ENCODE measurements at places on chromosomes 16 and 17.

DNA sequence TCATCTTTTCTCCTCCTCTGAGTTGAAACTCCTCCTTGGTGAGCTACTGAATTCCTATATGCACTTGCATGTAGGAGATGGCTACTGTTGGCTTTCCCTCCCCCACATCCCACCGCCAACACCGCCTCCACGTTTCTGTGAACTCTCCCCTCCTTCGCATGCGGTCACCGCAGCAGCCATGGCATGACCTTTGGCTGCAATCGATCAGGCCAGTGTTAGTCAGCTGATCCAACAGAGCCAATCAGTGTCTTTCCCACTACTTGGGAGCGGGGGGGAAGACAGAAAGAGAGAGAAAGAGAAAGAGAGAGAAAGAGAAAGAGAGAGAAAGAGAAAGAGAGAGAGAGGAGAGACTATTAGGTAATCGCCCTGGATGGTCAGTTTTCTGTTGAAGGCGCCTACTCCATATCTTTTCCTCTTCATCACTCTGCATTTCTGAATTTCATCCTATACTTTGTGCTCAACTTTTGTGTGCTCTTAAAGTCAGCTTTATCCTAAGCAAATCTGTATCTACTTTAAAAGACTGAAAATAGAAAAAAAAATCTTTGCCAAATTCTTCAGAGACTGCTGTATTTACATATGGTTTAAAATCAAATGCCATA, 22.7 kb downstream of the ASGR1 start:
- no peak for DNase-seq

GRCh38 chr17:70365091-70365583, 195.8 kb downstream of the KCNJ2 start:
- no peak for DNase-seq

- no peak for DNase-seq
These were observed 92.0 kb upstream of the ASIC2 start for GRCh38 chr17:33385133-33385532.

DNA sequence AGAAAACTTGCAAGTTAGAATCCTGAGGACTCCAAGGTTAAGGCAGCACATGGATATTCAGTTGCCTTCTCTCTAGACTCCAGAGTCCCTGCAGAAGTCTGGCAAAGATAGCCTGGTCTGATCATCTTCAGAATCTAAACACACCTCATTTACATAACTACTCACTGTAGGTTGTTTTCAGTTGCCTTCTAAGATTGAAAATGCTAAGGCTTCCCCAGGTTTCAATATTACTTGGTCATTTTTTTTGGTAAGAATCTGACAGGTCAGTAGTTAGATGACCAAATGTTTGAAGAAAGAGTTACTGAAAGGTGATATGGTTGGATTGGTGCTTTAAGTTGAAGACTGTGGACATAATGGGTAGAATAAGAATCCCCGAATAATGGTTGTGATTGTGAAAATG, 205.4 kb upstream of the KCNJ16 start:
- DNase-seq = no peak

DNA sequence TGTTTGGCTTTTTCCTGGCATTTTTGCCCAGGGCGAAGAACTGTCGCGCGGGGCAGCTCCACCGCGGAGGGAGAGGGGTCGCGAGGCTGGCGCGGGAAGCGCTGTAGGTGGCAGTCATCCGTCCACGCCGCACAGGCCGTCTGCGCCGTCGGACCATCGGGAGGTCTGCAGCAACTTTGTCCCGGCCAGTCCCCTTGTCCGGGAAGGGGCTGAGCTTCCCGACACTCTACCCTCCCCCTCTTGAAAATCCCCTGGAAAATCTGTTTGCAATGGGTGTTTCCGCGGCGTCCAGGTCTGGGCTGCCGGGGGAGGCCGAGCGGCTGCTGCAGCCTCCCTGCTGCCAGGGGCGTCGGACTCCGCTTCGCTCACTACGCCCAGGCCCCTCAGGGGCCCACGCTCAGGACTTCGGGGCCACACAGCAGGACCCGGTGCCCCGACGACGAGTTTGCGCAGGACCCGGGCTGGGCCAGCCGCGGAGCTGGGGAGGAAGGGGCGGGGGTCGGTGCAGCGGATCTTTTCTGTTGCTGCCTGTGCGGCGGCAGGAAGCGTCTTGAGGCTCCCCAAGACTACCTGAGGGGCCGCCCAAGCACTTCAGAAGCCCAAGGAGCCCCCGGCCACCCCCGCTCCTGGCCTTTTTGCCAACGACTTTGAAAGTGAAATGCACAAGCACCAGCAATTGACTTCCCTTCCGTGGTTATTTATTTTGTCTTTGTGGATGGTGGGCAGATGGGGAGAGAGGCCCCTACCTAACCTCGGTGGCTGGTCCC, 2.3 kb upstream of the CBX4 start:
- peak; percentile 33 for DNase-seq

GRCh38 chr16:65965628-65966027, 400.9 kb upstream of the CDH5 start:
- no peak for DNase-seq

- DNase-seq = no peak
These were observed 2.3 kb downstream of the HOXB4 start for GRCh38 chr17:48575673-48576478.

DNA sequence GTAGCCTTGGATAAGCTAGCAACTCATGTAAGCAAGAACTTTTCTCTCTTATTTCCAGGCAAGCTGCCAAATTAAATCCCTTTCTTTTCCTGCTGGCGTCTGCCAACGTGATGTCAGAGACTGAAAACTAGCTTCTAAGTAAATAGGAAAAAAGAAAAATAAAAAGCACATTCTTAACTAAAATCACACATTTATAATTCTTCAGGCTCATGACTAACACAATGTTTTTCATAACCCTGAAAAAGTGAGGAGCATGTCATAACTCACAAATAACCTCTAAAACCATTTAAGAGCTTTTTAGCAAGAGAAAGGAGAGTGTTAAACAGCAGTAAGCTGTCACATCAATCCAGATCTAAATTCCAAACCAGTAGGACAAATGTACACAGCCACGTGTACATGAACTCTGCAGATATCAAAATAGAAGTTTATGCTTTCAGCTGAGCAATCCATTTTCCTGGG, 110.0 kb downstream of the N4BP1 start:
- DNase-seq = no peak

DNA sequence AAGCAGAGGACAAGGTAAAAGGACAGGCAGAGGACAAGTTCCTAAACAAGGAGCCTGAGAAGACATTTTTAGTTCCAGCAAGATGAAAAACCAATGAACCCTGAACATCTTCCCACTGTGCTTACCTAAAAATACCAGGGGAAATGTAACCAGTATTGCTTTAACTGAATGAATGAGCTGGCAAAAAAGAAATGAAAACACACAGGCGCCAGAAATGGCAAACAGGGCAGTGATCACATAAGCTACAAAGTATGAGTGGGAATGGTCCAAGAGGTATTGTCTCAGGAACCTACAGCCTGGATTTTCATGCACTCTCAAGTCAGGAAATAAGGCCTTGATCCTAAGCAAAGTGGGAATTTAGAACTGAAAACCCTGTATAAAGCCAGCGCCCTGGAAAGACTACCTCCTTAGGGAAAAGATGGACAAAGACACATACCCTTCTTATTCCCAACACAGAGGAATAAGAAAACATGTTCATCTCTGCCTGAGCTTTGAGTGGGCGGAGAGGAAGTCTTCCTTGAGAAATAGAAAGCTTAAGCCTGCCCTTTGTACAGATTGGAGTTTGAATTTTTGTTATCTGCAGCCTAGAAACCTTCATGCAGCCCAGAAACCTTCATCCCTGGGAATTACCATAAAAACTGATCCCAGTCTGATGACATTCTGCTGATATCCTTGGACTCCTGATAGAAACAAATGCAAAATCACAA, 2.1 kb downstream of the CMTM2 start:
- no peak for DNase-seq

DNA sequence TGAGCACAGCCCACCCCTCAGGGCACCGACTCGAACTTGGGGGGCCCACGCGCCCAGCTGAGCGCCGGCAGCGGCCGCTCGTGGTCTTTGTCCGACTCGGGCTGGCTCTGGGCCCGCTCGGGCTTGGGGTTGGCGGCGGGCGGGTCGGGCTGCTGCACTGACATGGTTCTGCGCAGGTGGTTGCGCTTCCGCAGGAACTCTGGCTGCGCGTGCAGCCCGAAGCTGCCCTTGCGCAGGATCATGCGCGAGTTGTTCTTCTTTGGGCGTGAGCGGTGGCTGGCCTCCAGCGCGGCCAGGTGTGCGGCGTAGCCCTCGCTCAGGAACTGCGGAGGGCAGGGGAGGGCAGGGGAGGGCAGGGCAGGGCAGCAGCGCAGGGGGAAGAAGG, 11.1 kb downstream of the PIMREG start:
- DNase-seq = peak; percentile 50

DNA sequence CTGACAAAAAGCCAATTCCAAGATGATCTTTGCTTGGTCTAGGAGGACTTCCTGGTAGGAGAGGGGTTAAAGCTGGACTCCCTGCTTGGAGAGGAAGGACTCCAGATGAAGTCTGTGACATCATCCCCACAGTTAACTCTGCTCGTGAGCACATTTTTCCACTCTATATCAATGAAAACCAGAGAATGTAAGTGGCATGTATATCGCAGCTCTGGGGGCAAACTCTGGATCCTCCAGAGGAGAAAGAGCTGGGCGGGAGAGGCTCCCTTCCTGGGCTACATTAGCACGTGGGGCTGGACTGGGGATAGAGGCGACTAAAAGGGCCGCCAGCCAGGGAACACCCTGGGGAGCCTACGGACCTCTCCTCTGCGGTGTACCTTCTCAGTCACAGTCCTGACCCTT, 34.1 kb downstream of the HIC1 start:
- DNase-seq = no peak

- no peak for DNase-seq
These were observed 234.0 kb downstream of the CNTNAP4 start for GRCh38 chr16:76511203-76511602.
